ENCODE measurements at places on chromosomes 2 and 18.

- DNase-seq, result no peak
Observed at GRCh38 chr18:3360211-3360610, 89.8 kb upstream of the TGIF1 start.

DNA sequence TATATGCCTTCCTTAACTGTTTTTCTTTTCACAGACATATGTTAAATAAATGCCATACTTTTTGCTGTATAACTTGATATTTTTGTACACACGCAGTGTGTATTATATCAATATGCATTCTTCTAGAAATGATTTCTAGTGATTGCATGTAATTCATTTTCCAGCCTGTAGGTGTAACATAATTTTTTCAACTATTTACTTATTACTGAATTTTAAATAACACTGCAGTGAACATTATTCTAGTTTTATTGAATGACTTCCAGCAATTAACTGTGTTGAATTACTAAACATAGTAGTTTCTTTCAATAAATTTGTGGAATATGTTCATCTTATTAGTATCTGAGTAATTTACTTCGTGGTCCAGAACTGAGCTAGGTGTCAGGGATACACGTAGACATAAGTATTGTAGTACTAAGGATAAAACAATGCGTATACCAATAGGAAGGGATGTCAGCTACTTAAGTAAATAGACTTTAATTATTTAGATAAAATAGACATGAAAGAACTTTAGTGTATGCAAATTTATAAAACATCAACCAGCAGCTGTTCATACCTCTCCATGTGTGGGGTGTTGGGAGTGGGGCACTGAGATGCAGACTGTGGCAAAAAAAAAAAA is 28.0 kb downstream of the TANC1 start:
- DNase-seq, result no peak

- DNase-seq, result no peak
Observed at GRCh38 chr2:189024901-189025618, 50.9 kb downstream of the COL3A1 start.

DNA sequence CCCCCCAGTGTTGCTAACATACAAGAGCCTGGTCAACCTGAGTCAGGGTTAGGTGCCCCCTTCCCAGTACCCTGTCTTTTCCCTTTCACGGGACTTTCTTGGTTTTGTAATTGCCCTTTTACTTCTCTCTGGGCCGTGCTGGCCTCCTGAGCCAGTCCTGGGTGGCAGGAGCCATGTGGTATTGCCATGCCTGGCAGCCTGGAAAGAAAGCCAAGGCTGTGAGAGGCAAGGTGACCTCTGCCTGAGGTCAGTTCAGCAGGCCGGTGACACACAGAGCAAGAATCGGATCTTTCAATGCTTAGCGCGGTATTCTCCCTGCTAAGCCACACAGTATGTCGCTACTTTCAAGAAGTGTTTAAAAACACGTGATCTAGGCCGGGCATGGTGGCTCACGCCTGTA is 52.3 kb downstream of the C18orf63 start:
- DNase-seq, result no peak

Measured in MG63 (cell line).